ENCODE measurements at places on chromosomes 12 and 14. TPM values are rescaled to one million over a fixed set of nuclear protein-coding genes. Genes with fewer than 3 reads are reported as not detected.
A peak's percentile ranks its signal among the peaks of the same experiment; 100 is the strongest.

GRCh38 chr12:125331342-125332052 is 266.3 kb downstream of the AACS start:
- no peak for DNase-seq

CAND1 gene
- total RNA-seq = 216 TPM

- no peak for DNase-seq
These were observed 279.9 kb downstream of the RPS29 start for GRCh38 chr14:49306152-49306751.

DNA sequence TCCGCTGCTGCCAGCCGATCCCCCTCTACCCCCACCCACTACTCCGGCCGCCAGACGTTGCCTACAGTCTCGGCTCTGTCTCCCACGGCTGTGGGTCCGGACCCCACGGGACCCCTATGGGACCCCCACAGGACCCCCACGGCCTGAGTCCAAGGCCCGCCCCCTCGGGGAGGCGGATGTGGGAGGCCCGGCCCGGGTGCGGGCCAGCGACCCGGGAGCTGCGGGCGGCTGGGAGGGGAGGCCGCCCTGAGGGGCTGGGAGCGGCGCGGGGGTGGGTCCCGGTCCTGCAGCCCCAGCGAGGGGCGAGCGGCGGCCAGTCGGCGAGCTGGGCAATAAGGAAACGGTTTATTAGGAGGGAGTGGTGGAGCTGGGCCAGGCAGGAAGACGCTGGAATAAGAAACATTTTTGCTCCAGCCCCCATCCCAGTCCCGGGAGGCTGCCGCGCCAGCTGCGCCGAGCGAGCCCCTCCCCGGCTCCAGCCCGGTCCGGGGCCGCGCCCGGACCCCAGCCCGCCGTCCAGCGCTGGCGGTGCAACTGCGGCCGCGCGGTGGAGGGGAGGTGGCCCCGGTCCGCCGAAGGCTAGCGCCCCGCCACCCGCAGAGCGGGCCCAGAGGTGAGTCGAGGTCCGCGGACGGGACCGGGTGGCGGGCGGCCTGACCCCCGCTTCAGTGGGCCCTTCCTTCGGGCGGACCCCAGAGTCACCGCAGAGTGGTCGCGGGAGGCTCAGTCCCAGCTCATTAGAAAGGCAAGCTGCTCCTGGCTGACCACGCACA is at the start of gene ACVRL1:
Gene ACVRL1, plus strand, starts transcription at position 422 of the 773 bp plus-strand sequence. CDS start 4,971 bp downstream, outside the sequence.
- DNase-seq = no peak

DNA sequence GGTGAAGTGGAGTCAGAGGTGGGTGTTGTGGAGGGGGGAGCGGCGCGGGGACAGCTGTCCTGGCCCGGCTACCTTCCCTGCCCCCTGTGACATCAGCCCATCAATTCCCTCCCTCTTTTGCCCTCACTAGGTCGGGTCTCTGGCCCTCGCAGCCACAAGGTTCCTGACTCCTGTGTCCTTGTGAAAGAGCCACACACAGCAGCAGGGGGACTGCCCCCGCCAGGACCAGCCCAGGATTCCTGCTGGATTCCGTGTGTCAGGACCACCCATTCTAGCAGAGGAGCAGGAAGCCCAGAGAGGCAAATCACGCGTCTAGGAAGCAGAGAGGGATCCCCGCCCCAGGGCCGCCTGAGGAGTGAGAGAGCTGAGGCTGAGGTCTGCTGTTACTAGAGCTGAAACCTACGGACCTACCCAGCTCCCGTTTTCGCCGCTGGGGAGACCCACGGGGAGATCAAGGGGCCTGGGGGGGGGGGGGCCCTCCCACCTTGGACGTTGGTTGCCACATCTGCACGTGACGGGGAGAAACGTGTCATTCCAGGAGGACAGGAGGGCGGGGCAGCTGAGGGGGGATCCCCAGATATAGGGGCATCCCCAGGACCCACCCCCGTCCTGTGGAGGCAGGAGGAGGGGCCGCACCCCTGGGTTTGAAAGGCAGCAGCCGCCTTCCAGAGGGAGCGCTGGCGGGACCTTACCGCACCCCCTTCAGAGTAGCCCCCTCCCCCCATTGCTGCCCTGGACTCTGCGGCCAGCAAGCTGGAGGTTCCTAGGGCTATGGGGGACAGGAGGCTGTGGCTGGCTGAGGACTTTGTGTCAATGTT is 12.5 kb upstream of the INF2 start:
- peak; percentile 77 for DNase-seq

DNA sequence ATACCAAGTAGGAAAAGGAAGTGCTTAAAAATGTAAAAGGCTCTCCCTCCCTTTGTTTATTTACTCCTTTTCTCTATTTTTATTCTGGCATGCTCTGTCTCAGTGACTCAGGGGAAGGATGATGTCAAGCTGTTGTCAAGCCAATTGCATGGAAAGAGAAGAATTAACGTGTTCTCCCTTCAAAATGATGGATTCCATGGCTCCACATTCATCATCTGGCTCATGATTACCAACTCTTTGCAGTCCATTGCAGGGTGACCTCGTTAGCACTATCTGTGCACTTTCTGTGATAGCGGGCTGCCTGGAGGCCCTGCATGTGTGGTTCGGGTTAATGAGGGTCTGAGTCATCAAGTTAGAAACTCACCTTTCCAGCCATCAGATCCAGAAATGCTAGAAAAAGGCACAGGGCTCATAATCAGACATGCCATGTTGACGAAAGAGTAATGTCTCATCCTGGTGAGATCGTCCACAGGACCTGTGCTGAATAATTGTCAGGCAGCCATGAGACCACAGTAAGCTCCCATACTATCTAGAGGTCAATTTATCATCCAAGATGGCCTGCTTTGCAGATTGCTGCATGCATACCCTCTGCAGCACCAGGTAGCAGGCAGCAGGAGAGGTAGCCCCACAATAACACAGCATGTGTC is 79.2 kb upstream of the BTG1 start:
- no peak for DNase-seq

- DNase-seq = no peak
These were observed 182.6 kb downstream of the PHLDA1 start for GRCh38 chr12:75848961-75849360.

DNA sequence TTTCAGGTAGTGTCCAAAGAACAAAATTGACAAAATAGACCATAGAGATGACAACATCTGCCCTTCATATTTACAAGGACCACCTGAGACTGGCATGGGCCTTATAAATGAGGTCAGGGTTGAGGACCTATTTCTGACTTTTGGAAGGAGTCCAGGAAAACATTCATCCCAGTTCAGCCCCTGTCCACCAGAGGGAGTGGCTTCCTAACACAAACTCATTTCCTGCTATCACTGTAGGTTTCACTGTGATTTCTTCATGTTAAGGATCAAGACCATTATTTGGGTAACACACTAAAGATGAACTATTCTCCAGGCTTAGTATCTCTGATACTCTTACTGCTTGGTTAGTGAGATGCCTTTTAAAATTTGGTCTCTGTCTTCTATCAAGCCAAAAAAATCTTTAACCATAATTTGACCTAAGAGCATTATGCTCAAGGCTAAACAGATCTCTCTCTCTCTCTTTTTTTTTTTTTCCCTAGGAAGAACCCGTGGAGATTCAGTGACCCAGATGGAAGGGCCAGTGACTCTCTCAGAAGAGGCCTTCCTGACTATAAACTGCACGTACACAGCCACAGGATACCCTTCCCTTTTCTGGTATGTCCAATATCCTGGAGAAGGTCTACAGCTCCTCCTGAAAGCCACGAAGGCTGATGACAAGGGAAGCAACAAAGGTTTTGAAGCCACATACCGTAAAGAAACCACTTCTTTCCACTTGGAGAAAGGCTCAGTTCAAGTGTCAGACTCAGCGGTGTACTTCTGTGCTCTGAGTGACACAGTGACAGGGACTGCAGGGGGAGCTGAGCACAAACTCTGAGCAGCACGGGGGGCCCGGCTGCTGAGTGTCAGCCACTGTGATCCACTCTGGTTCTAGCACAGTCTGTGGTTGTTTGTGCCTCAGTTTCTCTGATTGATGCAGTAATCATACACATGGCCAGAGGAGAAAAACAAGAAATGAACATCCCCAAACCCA is 267.6 kb upstream of the OR4E1 start:
- peak; percentile 76 for DNase-seq

All from activated CD4-positive, alpha-beta T cell treated with anti-CD3 and anti-CD28 coated beads, Interleukin-2, amount 10 ng/mL, durations not matched to agents 24 days and 14 days (primary cell).